HuH-7 (cell line): ENCODE measurements at places on chromosomes 3 and 15.
A peak's percentile ranks its signal among the peaks of the same experiment; 100 is the strongest.

- no peak for DNase-seq
These were observed 142.2 kb downstream of the ALDH1A2 start for GRCh38 chr15:57923306-57923705.

GRCh38 chr3:150035301-150035779 is 64.6 kb upstream of the PFN2 start:
- no peak for DNase-seq

GRCh38 chr15:40087068-40087810 is 21.4 kb downstream of the BMF start:
- DNase-seq = no peak

DNA sequence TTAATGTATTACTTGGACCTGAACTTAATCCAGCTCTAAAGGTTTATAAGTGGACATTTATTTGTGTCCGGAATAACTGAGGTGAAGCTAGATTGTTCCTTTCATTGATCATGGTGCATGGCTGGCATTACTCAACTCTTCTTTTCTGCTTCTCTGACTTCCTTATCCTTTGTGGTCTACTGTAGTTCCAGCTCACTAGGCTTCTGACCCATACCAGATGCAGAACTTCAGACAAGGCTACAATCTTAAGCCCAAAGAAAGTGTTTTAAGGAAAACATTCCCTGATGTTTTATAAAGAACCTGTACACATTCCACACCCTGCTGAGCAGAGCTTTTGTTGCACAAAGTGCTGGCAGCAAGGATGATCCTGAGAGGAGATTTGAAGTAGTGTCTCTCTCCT is 250.8 kb upstream of the TGFBR2 start:
- no peak for DNase-seq

DNA sequence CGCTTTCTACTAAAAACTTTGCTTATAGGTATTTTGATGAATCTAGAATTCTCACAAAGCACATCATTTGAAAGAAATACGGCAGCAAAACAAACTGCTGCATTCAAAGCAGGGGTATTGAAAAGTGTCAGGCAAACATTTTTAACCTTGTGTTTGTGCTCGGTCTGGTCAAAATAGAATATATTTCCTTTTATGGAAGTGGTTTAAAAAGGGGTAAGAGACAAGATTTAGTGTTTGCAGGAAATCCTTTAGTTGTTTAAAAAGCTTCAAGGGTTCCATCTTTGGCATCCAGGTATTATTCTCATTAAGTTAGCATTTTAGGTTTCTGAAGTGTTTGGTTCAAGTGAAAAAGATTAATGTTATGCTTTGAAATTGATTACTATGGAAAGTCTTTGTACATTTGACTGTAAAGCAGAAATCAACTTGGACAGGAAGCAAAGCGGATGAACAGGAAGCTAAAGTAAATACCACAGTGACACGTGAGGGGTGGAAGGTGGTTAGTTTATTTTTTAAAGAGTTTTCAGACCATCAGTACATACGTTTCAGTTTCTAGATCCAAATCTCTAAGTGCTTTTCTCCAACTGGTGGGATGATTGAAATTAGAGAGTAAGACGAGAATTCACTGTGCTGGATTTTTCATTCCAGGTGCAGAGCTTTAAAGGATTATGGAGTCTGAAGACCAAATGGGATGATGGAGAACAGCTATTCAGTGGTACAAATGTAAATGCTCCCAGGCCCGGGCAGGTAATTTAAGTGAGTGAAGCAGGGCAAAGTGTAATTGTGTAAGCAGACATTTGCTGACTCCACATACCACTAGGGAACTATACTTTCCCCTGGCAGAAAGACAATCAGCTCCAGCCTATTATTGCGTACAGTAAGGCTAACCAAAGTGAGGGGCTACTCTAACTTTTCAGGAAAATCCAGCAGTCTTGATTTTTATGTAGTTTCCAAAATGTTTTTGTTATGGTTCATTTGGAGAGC is 341.8 kb upstream of the TBL1XR1 start:
- peak; percentile 24 for DNase-seq

DNA sequence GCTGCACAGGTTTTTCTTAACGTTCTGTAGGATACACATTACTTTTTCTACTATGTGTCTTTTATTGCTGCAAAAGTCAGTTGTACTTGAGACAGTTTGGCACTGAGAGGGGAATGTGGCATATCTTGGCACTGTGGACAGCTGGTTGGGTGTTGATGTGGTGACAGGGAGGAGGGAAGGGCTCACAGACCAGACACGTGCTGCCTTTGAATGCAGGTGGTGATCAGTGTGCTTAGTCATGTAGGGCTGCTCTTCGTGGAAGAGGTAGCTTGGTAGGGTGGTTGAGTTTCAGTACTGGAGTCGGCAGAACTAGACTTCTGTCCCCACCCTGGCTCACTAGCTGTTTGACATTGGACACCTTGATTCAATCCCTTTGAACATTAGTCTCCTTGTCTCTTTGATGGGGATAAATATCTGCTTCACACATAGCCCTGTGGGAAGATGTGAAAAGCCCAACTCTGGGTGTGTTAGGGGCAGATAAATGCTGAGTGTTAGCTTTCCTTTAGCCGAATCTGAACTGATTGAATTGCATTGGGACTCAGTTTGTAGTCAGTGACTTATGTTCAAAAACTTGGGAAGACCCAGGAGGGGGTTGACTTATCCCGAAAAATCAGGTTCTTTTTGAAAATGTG is 108.4 kb downstream of the PTPRG start:
- no peak for DNase-seq

DNA sequence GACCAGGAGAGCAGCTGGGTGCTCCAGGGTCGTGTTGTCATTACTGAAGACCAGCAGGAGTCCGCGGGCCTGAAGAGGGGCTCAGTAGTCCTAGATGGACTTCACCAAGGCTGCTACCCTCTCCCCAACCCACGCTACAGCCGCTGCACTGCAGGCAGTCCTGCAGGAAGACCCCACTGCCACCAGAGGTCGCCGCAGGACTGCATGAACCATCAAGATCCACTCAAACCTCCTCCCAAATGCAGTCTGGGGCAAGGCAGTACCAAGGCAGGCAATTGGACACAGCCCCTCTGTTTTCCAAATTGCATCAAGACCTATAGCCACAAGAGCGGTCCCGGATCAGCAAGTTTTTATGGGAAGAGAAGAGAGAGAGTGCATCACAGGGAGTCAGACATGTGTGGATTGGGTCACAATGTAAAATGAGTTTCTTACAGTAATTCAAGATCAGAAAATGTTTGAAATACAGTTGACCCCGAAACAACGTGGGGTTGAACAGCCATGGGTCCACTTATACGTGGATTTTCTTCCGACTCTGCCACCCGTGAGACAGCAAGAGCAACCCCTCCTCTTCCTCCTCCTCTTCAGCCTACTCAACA is 46.7 kb downstream of the DZIP1L start:
- peak; percentile 80 for DNase-seq

DNA sequence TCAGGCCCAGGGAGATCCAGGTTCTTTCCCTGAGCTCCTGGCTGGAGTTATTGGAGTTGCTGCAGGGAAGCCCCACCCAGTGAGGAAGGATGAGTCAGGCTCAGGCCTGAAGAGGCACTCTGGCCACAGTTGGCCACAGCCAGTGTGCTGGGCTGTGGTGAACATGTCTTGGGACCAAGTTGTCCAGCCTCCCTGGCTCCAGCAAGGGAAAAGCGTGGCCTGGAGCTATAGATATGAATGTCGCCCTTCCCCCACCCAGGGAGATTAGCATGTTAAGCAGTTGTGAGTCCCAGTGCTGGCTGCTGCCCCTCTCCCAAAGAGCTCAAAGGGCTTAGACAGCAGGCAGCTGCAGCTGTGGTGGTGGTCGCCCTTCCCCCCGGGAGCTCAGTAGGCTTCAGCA is 963.2 kb downstream of the ROBO2 start:
- no peak for DNase-seq

DNA sequence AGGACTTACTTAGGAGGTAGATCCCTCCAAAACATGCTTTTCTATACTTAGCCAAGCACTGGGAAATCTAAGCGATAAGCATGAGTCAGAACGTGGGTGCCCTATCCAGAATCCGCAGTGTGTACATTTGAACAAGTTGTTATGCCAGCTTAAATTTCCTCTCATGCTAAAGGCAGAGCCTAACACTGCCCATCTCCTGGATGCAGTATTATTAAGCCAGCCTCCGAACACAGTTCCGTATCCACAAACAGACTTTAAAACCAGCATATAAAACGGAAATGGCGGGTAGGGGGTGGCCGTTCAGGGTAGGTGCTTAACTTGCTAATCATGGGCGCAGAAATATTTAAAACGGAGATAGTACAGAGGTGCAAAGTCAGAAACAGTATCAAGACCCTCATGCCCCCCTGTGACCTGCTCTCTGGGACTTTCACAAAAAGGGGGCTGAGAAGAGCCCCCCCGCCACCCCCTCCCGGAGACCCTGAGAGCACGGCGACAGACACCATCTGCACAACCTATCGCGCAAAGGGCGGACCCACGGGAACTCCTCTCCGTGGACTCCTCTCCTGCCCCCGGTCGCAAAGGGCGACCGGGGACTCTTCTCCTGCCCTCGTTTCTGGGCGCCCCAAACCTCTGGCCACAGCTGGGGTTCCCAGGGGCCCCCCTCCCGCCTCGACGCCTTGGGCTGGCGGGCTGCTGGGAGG is 889 bp upstream of the LRRIQ4 start:
- no peak for DNase-seq

GRCh38 chr3:141738891-141739363 is 829 bp downstream of the RNF7 start:
- peak; percentile 12 for DNase-seq

DNA sequence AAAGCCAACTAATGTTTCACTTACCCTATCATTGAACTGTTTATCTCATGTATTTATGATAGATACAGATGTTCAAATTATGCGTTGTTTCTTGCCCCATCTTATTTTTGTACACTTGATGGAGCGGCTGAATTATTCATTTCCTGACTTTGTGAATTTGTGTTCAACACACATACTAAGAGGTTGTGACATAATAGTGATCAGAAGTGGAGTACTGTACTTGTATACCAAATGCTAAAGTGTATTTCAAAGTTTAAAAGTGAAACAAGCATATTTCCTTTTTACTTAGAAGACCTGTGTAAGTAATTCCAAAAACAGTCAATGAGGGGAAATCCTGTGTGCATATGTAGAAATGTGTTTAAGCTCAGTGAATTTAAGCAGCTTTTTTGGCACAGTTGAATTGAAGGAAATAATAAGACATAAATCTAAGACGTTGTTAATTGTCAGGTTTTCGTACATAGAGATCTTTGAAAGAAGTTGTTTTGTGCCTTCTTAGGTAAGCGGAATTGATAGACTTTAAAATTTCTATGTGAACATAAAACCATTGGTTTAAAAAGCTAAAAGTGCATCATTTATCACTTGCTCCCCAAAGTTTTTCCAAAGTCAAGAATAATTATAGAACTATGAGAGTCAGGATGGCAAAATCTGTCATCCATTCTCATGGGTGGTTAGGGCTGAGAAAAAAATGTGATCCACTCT is 1.9 kb downstream of the NFKBIZ start:
- DNase-seq = no peak

DNA sequence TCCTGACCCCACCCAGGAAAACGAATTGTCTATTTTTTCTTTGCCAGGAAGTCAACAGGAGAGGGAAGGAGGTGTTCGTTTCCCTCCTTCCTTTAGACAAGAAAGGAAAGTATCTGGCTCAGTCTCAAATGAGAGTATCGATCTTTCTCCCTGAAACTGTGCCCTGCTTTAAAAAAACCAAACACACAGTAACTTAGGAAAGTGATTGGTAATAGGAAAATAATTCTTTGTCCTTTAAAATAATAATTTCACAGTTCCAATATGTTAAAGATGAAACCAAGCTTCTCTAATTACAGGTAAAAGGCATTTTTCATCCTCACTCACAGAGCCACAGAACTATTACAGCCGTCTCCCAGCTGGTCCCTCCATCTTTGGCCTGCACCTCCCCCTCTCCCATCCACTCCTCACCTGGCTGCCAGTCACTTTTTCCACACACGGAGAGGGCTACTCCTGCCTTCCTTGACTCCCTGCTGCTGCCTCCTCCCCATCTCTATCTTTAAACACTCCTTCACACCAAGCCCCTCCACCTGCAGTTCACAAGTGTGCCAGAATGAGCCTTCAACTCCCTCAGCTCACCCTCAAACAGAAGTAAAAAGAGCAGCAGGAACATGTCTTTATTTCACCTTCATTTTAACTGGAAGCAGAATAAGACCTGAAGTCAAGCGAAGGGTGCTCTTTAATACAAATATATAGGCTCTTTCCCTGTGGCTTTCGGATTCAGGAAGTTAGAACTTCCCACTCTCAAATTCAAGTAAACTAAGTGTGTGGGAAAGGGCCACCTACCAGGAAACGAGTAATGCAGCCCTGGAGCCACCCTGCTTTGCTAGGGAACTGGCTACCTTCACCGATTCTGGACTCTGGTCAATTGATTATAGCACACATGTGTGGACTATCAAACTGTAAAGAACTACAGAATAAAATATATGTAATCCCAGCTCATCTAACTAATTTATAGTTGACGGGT is 116.4 kb downstream of the SENP2 start:
- no peak for DNase-seq

- DNase-seq = no peak
These were observed 6.7 kb upstream of the ZBED2 start for GRCh38 chr3:111601810-111602209.

DNA sequence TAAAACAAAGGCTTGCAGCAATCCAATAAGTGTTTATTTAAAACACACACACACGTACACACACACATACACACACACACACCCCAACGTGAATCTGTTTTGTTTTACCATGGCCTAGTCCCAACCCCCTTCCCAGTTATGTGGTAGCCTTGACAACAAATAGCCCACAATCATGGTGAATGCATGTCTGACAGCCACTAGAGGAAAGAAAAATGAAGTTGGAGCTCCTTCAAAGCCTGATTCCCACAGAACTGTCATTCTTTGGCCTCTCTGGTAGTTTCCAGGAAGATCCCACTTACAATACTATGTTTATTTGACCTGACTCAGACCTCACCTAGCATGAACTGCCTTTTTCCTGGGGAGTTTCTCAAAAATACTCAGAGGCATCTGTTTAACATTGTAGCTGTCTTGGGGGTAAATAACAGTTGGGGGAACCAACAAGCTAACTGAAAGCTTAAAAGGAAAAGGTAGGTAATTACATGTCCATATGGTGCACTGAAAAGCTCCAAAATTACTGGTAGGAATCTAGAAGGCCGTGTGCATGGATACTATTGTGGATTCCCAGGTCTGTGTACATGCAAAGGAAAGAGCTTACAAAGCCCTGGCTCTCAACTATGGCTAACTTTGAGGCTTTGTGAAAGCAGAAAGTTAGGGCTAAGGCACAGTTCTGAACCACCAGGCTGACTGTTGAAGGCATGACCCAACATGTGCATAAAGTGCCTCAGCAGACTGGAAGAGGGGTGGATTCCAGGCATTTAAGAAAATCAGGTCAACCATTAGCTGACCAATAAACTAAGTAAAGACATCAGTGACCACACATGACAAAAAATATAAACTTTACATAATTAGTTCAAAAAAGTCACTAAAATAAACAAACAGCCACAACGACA is 65.3 kb downstream of the FAIM start:
- DNase-seq = peak; percentile 15

DNA sequence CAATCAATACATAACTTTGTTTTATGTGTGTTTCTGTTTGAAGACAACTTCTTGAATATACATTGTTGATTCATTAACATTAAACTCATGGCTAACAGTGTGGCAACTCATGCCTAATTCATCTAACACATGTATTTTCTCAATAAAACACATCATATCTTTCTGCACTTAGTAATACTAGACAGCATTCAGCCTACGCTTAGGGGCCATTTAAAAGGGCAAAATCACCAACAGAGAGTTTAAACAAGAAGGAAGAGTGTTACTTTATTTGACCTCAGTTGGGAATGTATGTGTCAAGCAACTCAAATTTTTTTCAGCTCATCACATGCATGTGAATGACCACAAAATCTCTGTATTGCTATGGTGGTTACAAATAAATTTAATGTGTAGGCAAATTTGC is 128.8 kb upstream of the AADACL2 start:
- no peak for DNase-seq

GRCh38 chr3:65381496-65382010 is 657.2 kb downstream of the MAGI1 start:
- DNase-seq = no peak
